ENCODE measurements at places on chromosomes 7 and 10. TPM values are rescaled to one million over a fixed set of nuclear protein-coding genes. Genes with fewer than 3 reads are reported as not detected.

Gene MOGAT3
- total RNA-seq = not detected

Gene CTAGE8
- total RNA-seq = 0.49 TPM

Gene PNLIP
- total RNA-seq = not detected

Gene CCZ1B
- total RNA-seq = 92.1 TPM

Gene SMKR1
- 7.4 TPM for total RNA-seq

Gene IFIT2
- total RNA-seq = 13.2 TPM

Gene VIPR2
- 7.7 TPM for total RNA-seq

Gene MKX
- total RNA-seq = 12.5 TPM

Gene GALNT11
- 62.2 TPM for total RNA-seq
